ENCODE measurements at places on chromosomes 1 and 21.
A peak's percentile ranks its signal among the peaks of the same experiment; 100 is the strongest.

DNA sequence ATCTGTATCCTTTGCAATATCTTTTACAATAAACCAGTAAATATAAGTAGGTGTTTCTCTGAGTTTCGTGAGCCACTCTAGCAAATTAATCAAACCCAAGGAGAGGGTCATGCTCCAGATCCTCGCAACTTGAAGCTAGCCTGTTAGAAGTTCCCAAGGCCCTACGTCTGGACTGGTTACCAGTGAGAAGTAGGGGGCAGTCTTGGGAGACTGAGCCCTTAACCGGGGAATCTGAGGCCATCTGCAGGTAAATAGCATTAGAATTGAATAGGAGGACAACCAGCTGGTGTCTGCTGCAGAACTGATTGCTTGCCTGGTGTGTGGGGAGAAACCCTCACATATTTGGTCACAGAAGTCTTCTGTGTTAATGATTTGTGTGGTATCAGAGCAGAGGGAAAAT is 190.5 kb downstream of the RYR2 start:
- DNase-seq, result no peak

- DNase-seq, result no peak
These were observed 13.0 kb upstream of the TEDDM1 start for GRCh38 chr1:182413486-182413885.

DNA sequence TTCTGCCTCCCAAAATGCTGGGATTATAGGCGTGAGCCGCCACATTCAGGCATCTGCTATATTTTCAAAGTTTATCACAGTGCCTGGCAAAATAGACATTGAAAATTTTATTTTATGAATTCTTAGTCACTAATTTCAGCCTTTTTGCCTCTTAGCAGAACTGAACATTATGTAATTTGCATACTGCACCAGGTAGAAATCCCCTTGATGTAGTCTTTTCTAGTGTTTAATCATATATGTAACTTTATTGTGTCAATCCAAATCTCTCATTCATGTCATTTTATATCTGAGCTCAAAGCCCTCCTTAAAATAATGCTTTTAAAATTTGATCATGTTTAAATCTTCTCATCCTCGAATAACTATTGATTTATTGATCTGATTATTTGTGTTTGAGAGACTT is 19.2 kb downstream of the WDTC1 start:
- no peak for DNase-seq

- no peak for DNase-seq
These were observed 624 bp downstream of the SLC41A1 start for GRCh38 chr1:205812271-205812877.

- DNase-seq, result no peak
These were observed 50.4 kb downstream of the CYYR1 start for GRCh38 chr21:26522704-26523103.

- DNase-seq, result no peak
These were observed 255.2 kb upstream of the VAMP3 start for GRCh38 chr1:7515904-7516303.

DNA sequence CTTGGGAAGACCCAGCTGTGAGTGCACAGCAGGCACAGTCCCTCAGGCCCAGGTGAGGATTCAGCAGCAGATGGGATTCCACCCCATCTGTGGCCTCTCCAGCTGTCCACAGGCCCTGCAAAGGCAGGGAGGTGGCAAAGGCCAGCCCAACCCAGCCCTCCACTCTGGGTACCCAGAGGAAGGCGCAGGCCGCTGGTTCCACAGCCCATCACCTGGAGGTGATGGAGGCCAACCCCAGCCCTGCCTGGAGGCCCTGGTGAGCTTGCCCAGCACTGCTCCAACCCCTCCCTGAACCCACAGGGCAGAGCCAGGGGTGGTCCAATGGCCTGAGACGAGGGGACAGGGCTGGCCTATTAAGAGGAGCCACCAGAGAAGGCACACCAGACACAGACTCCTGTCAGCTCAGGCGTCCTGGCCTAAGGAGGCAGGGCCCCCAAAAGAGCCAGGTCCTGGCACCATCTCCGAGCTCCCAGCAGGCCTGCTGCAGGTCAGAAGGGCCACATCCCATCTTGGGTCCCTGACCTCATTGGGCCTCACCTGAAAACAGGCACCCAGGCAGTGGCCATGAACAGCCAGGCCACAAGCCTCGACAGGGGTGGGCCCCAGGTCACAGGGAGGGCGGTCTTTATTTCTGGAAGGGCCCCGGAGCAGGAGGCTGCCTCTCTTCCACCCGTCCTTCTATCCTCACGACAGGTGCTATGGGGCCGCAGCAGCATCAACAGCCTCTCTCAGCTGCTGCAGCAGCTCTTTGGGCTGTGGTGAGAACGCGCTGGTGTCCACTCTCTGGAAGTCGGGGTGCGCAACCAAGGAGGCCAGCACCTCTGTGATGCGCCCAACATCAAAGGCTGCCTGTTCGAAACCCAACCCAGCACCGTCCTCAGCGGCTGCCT is 3.2 kb downstream of the JMJD4 start:
- DNase-seq, result no peak

- no peak for DNase-seq
These were observed 36.9 kb downstream of the NSL1 start for GRCh38 chr1:212754680-212755079.

DNA sequence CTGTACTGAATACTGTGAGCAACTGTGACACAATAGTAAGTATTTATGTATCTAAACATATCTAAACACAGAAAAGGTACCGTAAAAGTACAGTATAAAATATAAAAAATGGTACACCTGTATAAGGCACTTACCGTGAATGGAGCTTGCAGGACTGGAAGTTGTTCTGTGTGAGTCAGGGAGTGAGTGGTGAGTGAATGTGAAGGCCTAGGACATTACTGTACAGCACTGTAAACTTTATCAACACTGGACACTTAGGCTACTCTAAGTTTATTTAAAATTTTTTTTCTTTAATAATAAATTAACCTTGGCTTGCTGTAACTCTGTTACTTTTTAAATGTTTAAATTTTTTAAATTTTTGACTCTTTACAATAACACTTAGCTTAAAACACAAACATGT is 24.5 kb upstream of the SHCBP1L start:
- no peak for DNase-seq

DNA sequence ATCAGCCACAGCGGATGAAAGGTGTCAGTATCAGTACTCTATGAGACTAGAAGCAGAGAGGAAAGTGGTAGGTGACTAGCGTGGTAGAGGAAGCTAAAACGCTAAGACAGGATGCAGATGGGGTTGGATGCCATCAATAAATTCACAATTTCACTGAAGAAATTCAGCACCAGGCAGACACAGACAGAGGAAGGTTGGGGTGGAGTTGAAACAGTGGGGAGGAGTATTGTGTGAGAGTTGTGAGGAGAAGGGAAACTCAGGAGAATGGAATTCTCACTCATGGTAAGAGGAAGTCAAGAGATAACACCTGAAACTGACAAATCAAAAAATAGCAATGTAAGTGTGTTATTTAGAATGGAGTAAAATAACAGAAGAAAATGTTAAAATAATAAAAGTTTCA is 208.5 kb upstream of the DAB1 start:
- DNase-seq, result no peak

GRCh38 chr1:110118636-110119396 is 6.6 kb downstream of the UBL4B start:
- no peak for DNase-seq

DNA sequence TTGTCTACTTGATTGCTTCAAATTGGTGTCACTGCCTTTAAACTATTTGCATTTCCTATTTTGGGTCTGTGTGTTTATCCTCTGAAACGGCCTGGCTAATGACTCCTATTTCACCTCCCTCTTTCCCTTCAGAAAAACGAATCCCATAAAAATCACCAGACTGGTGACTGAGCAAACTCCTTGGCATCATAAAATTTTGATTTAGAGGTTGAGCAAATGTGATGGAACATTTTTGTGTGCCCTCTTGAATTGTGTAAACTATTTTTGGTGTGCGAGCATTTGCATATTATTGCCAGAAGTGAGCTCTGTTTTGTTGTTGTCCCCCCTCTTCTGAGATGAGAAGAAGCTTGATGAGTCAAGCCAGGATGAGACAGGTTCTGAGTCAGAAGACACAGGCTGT is 316.1 kb downstream of the AJAP1 start:
- no peak for DNase-seq

GRCh38 chr1:48746906-48747305 is 29.8 kb downstream of the BEND5 start:
- no peak for DNase-seq

DNA sequence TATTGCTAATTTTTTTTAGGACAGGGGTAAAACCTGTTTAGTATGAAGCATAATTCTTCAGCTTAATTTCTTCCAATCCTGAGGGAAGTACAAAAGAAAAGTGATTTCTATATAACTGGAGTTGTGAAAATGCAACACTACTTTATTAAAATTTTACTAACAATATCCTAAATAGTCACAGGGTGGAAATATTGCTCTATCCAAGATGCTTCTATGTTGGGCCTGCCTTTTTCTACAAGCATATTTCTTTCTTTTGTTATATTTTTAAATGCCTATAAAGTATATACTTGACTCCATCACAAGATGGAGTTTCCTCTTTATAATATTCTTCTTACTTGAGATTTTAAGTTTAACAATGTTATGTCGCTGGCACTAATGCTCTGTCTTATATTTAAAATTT is 37.9 kb downstream of the DTL start:
- no peak for DNase-seq

DNA sequence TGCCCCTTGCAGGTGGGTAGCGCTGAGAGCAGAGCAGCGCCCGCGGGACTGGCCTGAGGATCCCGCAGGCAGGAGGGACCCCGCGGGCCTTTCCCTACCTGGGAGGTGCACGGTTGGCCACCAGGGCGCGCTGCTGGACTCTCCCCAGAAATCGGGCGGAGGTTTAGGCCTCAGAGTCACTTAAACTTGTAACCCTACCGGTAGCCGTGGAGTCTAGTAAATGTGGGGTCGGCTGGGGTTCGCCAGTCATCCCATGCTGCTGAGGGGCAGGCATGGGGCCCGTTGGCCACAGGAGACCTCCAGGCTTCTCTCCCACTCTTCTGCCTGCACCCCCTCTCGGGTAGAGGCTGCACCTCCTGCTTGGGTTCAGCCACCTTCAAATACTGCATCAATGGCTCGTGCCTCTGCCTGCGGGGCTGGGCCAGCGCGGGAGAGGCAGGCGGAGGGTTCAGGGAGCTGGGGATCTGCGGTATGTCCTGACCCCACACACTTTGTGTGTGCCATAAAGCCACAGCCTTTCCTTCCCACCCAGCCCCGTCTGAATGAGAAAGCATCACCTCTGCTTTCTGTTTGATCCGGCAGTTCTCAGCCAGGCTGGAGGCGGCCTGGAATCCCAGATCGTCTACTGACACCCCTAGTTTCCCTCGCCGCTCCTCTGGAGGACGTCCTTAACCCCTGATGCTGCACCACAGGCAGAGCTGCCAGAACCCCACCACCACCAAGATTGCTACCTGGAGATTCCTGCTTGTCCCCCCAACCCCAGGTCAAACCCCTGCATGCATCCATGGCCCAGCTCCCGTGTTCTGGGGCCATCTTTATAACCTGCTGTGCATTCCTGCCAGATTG is 12.3 kb upstream of the GSTM4 start:
- no peak for DNase-seq

DNA sequence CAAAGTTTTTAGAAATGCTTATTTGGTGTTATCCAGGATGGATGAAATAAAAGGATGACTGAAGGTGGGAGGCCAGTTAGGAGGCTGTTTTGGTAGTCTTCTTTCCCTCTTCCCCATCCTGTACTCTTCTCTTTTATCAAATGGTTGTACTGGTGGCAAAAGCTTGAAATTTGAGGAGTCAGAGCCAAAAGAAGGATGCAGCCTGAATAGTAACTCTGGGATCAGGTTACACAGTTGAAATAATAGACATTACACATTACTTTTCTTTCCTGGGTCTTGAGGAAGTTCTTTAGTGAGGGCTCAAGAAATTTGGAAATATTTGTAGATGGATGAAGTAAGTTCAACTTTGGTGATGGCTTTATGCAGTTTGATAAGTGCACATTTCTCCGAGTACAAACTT is 108.6 kb downstream of the GPR52 start:
- DNase-seq, result no peak

DNA sequence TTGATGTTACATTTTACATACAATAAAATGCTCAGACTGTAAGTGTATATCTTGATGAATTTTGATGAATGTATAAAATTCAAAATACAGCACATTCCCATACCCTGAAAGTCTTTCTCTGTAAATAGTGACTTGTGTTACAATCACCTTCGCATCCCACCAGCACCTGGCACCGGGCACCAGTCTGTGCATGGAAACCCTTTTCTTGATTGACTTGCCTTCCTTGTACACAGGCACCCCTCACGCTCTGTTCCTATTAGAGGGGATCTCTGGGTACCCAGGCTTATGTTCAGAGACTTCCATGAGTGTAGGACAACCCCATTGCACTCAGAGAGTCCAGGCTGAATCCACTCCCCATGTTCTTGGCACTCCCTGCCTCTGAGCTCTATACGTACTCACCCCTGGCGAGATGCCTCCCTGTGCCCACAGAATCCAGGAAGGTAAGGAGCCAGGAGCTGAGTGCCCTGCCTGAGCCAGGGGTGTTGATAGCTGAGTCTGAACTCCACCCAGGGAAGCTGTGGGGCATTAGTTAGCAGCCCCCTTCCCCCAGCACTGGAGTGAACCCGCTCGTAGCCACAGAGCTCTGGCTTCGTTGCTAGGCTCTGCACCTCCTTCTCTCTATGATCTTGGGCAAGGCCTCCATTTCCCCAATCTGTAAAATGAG is 22.5 kb upstream of the PKP1 start:
- no peak for DNase-seq

GRCh38 chr1:160993544-160994193 is 27.3 kb downstream of the F11R start:
- DNase-seq, result peak; percentile 51

DNA sequence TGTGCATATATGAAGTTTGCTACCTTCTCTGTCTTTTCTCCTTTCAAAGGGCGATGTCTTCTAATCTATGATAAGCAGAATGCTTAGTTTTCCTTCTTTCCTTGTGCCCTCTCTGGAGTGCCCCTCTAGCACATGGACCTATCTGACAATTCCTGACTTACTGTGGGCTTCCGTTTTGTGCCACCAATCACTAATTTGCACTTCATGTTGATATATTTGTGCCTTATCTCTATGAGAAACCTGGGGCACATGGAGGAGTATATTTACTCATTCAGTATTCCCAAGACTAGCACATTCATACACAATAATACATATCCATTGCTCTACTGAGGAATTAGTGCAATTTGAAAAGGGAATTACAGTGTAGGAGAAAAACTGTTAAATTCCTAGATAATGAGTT is 197.7 kb downstream of the CTH start:
- no peak for DNase-seq

- DNase-seq, result no peak
These were observed 6.3 kb downstream of the PIGR start for GRCh38 chr1:206939841-206940587.

- DNase-seq, result no peak
These were observed 50.1 kb downstream of the BRWD1 start for GRCh38 chr21:39263372-39263771.

GRCh38 chr1:44661781-44662682 is 12.2 kb downstream of the TMEM53 start:
- DNase-seq, result no peak

GRCh38 chr1:225735252-225736149 is 42.1 kb upstream of the SRP9 start:
- DNase-seq, result peak; percentile 77

GRCh38 chr1:93839307-93839706 is 39.7 kb downstream of the DNTTIP2 start:
- DNase-seq, result peak; percentile 65
